ENCODE measurements at places on chromosomes 3 and 15. TPM values are rescaled to one million over a fixed set of nuclear protein-coding genes. Genes with fewer than 3 reads are reported as not detected.

NLGN1 gene
- 1.8 TPM for polyA plus RNA-seq

DLEC1 gene
- polyA plus RNA-seq, result 0.34 TPM

TGM4 gene
- polyA plus RNA-seq, result not detected

CCDC33 gene
- polyA plus RNA-seq, result not detected

SPRED1 gene
- 1.5 TPM for polyA plus RNA-seq

TEX9 gene
- polyA plus RNA-seq, result 1.0 TPM

TMEM158 gene
- 2.6 TPM for polyA plus RNA-seq

ZPLD1 gene
- polyA plus RNA-seq, result not detected

TRH gene
- not detected for polyA plus RNA-seq

All from adipose tissue (tissue), 3 donors.